B cell (primary cell): ENCODE measurements at places on chromosomes 12 and 14.

DNA sequence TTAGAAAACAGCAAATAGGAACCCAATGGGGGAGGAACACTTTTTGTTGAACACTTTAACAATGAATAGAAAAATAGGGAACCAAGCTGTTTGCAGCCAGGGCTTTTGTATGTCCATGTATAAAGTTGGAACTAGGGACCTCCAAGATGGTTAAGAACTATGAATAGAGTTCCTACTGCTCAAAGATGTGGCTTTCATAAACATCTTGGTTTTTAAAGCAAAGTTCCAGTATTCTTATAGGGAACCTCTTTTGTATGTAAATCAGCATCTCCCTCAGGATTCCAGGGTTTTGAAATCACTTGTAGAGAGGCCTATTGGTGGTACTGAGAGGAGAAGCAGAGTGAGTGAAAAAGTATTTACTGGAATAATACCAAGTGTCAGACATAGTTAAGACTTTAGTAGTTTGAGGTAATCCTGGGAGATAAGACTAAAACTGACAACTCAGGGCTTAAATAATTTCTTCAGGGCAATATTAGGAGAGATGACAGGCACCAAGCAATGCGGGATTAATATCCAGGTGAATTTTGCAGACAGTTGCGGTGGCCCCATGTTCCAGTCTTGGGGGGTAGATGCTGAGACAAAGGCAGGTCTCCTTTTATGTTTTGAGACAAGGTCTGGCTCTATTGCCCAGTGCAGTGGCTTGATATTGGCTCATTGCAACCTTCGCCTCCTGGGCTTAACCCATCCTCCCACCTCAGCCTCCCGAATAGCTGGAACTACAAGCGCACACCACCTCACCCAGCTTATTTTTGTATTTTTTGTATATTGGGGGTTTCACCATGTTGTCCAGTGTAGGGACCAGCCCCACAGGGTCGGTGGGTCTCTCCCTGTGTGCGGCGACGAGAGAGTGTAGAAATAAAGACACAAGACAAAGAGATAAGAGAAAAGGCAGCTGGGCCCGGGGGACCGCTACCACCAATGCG, 10.4 kb upstream of the EID3 start:
- H3K4me1 ChIP-seq = peaks cover 12% of the 10 kb centered on the region
- H3K4me3 ChIP-seq = no peak overlapping the region
- DNase-seq = no peak

GRCh38 chr12:7091660-7092228, 501 bp downstream of the C1R start:
- no peak overlapping the region for H3K27ac ChIP-seq
- no peak for DNase-seq

DNA sequence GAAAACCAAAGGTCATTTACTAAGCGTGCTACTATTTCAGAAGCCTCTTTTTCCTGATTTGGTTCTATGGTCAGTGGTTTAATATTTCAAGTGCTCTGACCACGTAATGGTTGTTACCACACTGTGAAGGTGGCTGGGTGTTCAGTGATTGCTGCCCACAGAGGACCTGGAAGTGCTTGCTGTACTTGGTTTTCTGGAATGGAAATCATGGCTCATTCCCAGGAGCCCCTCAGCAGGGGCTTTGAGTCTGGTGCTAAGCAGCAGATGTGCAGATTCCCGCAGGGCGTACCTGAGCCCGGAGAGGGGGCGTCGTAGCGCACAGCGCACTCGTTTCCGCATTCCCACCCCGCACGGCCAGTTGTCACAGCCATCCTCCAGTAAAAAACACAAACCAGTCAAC, 50.5 kb downstream of the TRAF3 start:
- no peak overlapping the region for H3K4me3 ChIP-seq
- H3K36me3 ChIP-seq = peaks cover 33% of the 10 kb centered on the region
- H3K27ac ChIP-seq = no peak overlapping the region
- peaks cover 24% of the 10 kb centered on the region for H3K4me1 ChIP-seq

DNA sequence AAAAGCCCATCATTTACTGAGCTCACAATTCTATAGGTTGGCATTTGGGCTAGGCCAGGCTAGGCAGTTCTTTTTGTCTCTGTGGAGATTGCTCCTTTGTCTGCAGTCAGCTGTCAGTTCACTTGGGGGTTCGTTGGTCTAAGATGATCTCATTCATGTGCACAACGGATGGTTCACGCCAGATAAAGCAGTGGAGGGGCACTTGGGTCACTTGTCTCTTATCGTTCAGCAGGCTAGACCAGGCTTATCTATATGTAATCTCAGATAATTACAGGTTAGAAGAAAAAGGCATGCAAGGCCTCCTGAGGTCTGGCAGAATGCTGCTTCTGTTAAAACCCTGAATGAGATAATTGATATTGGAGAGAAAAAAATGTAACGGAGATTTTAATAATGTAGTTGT, 119.0 kb upstream of the ATP2B1 start:
- no peaks in the 10 kb centered on the region for H3K27me3 ChIP-seq
- no peak for DNase-seq
- H3K27ac ChIP-seq = no peak overlapping the region
- H3K36me3 ChIP-seq = no peaks in the 10 kb centered on the region
- no peak overlapping the region for H3K4me3 ChIP-seq

DNA sequence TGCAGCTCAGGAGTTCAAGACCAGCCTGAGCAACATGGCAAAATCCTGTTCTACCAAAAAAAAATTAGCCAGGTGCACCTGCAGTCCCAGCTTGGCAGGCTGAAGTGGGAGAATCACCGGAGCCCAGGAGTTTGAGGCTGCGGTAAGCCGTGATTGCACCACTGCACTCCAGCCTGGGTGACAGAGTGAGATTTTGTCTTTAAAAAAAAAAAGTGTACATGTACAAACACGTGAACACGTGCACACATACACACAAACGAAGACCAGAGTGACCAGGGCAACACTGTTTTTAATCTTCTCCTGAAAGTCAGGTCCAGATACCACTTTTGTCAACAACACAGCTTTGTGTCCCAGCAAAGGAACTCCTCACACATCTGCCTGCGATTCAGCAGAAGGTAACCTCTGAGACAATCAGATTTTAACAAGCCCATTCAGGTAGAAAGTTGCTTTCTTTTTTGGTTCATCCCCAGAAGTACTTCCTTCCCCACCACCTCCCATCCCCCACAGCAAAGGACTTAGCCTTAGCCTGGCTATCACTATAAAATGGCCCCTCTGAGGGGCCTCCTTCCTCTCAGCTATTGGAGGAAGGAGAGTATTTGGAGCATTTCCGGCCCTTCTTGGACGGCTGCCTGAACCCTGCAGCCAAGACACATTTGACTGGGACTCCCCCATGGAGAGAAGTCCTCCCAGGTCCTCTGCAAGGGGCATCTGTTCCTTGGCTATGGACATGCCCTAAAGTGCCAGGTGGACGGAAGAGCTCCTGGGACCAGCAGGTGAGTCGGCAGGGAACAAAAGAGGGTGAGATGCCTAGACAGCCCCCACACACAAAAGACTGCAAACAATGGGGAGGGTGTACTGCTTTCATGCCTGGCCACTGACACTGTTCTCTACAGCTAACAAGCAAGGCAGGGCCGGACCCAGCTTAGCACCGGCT, 9.8 kb downstream of the CTDSP2 start:
- peaks cover 99% of the 10 kb centered on the region for H3K4me1 ChIP-seq
- H3K27me3 ChIP-seq = no peaks in the 10 kb centered on the region
- H3K36me3 ChIP-seq = peaks cover 5% of the 10 kb centered on the region
- peak; percentile 63 for DNase-seq
- H3K4me3 ChIP-seq = peak overlapping the region; percentile 15
- peak overlapping the region; percentile 81 for H3K27ac ChIP-seq

DNA sequence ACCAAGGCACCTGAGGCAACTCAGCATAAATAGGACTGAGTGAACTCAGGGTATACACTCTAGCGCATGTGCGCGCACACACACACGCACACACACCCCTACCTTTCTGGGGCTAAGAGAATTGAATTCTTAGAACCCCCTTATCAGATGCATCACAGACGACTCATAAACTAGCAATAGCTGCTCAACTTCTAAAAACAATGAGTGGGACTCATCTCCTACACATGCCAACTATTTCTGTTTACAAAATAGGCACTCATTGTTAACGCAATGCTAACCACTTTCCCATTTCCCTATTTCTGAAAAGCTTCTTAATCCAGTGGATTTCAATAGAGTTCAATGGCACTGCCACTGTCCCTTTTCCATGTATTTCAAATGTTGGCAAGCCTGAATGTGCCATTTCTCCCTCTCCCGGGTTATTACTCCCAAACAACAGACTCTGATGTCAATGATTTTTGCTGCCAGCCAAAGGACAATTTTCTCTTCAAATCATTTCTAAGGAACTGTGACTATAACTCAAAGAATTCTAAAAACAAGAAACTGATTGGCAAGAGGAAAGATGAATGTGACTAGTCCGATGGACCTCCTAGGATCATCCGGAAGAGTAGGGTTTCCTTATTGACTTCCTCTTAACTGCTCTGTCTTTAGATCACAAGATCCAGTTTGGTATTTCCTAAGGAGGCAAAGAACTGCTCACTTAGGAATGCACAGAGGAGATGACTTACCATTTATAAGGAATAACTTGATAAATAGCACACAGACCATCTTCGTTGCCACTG, 48.8 kb downstream of the SLC38A1 start:
- no peak overlapping the region for H3K4me3 ChIP-seq
- no peaks in the 10 kb centered on the region for H3K27me3 ChIP-seq
- H3K27ac ChIP-seq = peak overlapping the region; percentile 30
- peaks cover 92% of the 10 kb centered on the region for H3K4me1 ChIP-seq
- H3K36me3 ChIP-seq = peaks cover 36% of the 10 kb centered on the region
